CD4-positive, alpha-beta T cell (primary cell): ENCODE measurements at places on chromosomes 12 and 14. TPM values are rescaled to one million over a fixed set of nuclear protein-coding genes. Genes with fewer than 3 reads are reported as not detected.

JPH4 gene
- not detected for total RNA-seq

HOXC9 gene
- not detected for total RNA-seq

- H3K4me3 ChIP-seq: no peak overlapping the region
- no peak for DNase-seq
- no peaks in the 10 kb centered on the region for H3K27me3 ChIP-seq
- H3K4me1 ChIP-seq: no peaks in the 10 kb centered on the region
- H3K36me3 ChIP-seq: no peaks in the 10 kb centered on the region
These were observed 37.9 kb upstream of the GARIN6 start for GRCh38 chr12:99609455-99610181.

GRCh38 chr14:95229749-95230148, 72.4 kb upstream of the DICER1 start:
- no peaks in the 10 kb centered on the region for H3K27me3 ChIP-seq
- H3K27ac ChIP-seq: no peak overlapping the region
- no peak overlapping the region for H3K4me3 ChIP-seq
- no peaks in the 10 kb centered on the region for H3K36me3 ChIP-seq

- no peaks in the 10 kb centered on the region for H3K27me3 ChIP-seq
- H3K4me3 ChIP-seq: no peak overlapping the region
- no peaks in the 10 kb centered on the region for H3K36me3 ChIP-seq
- DNase-seq: no peak
- H3K4me1 ChIP-seq: peaks cover 7% of the 10 kb centered on the region
These were observed 137.6 kb downstream of the ZFP36L1 start for GRCh38 chr14:68655021-68655831.

DNA sequence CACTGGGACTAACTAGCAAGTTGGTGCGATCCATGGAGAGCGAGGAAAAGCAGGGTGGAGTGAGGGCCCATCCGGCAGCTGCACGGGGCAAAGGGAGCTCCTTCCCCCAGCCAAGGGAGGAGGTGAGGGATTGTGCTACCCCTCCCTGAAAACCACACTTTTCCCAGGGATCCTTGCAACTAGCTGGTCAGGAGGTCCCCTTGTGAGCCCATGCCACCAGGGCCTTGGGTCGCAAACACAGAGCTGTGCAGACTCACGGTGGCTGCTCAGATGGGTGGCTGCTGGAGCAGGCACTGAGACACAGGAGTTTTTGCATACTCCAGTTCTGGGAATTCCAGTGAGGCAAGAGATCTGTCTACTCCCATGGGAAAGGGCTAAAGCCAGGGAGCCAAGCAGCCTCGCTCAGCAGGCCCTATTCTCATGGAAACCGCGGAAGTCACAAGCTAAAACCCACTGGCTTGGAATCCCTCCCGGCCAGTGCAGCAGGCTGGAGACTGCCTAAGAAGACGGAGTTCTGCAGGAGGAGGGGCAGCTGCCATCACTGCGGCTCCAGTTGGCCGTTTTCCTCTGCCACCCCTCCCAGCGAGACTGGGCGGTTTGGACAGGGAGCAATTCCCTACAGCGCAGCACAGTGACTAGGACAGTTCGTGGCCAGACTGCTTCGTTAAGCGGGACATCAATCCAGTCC, 10.9 kb upstream of the ZNF705A start:
- DNase-seq: no peak
- H3K27me3 ChIP-seq: no peaks in the 10 kb centered on the region
- H3K4me1 ChIP-seq: no peaks in the 10 kb centered on the region

- H3K27me3 ChIP-seq: no peaks in the 10 kb centered on the region
- H3K4me3 ChIP-seq: no peak overlapping the region
- peaks cover 5% of the 10 kb centered on the region for H3K4me1 ChIP-seq
- DNase-seq: no peak
These were observed 10.6 kb upstream of the CDKL1 start for GRCh38 chr14:50407111-50407812.

GRCh38 chr14:83607682-83608081, 1922.3 kb upstream of the FLRT2 start:
- H3K27me3 ChIP-seq: no peaks in the 10 kb centered on the region
- no peak overlapping the region for H3K4me3 ChIP-seq
- no peak overlapping the region for H3K27ac ChIP-seq

GRCh38 chr12:89703768-89704167, 4.9 kb downstream of the ATP2B1 start:
- no peak for DNase-seq
- H3K27me3 ChIP-seq: no peaks in the 10 kb centered on the region
- no peak overlapping the region for H3K27ac ChIP-seq
- no peak overlapping the region for H3K4me3 ChIP-seq
- H3K36me3 ChIP-seq: no peaks in the 10 kb centered on the region

GRCh38 chr12:77116277-77116676, 50.9 kb upstream of the E2F7 start:
- no peak for DNase-seq
- H3K4me1 ChIP-seq: no peaks in the 10 kb centered on the region
- H3K36me3 ChIP-seq: no peaks in the 10 kb centered on the region
- no peak overlapping the region for H3K27ac ChIP-seq
- no peaks in the 10 kb centered on the region for H3K27me3 ChIP-seq
- no peak overlapping the region for H3K4me3 ChIP-seq

DNA sequence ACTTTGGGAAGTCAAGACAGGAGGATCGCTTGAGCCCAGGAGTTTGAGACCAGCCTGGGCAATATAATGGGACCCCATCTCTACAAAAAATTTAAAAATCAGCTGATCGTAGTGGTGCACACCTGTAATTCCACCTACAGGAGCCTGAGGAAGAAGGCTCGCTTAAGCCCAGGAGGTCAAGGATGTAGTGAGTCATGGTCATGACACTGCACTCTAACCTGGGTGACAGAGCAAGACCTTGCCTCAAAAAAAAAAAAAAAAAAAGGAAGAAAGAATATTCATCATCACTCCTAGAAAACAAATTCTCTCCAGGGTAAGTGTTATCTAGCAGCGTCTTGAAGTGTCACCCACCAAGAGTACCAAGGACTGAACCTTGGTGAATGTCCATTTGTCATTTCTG, 34.2 kb upstream of the PLXNC1 start:
- H3K4me3 ChIP-seq: no peak overlapping the region
- H3K27me3 ChIP-seq: no peaks in the 10 kb centered on the region
- no peak for DNase-seq
- H3K36me3 ChIP-seq: no peaks in the 10 kb centered on the region

- no peak overlapping the region for H3K27ac ChIP-seq
- H3K36me3 ChIP-seq: peaks cover 33% of the 10 kb centered on the region
- no peak for DNase-seq
- H3K4me1 ChIP-seq: no peaks in the 10 kb centered on the region
These were observed 37.3 kb upstream of the DIP2B start for GRCh38 chr12:50467439-50467838.

GRCh38 chr14:53093206-53093605, 59.9 kb downstream of the DDHD1 start:
- DNase-seq: no peak
- H3K27me3 ChIP-seq: no peaks in the 10 kb centered on the region
- H3K4me1 ChIP-seq: no peaks in the 10 kb centered on the region
- H3K27ac ChIP-seq: no peak overlapping the region
